ENCODE measurements at places on chromosomes 7 and 10.

DNA sequence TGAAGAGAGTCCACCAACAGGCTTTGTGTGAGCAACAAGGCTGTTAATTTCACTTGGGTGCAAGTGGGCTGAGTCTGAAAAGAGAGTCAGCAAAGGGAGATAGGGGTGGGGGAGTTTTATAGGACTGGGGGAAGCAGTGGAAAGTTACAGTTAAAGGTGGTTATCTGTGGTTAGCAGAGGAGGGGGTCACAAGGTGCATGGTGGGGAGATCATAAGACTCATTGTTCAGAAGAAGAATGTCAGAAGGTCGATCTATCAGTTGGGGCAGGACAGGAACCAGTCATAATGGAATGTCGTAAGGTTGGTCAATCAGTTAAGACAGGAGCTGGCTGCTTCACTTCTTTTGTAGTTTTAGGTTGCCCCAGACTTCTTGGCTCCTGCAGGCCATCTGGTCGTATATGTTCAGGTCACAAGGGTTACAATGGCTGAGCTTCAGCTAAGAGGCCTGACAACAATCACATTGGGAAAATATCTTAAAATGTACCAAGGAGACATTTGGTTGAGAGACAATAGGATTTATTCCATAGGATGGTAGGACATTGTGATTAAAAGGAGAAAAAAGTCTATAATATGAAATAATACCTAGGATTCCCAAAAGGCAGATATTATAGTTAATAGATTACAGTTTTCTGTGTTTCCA lies 356.4 kb downstream of the ANKRD7 start:
- H3K4me3 ChIP-seq: no peak overlapping the region
- H3K27ac ChIP-seq: no peak overlapping the region
- DNase-seq: no peak
- peaks cover under 1% of the 10 kb centered on the region for H3K36me3 ChIP-seq
- no peaks in the 10 kb centered on the region for H3K27me3 ChIP-seq
- no peaks in the 10 kb centered on the region for H3K4me1 ChIP-seq

DNA sequence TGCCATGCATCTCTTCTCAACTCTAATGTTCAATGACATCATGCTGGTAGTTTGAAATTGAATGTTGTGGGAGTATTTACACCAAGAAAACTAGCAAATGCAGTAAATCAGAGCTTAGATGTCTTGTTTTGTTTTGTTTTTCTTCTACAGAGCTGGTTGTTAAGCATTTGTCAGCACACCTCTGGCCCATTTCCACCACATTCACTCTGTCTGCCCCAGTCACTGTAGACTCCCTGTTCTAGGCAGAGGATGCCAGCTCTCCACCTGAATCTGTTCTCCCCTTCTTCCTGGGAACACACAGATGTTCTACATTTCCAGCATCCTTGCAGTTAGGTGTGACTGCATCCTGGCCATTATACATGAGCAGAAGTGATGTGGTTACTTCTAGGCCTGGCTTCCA lies 4.1 kb upstream of the ARHGAP22 start:
- DNase-seq: no peak
- peaks cover 1% of the 10 kb centered on the region for H3K27me3 ChIP-seq
- H3K27ac ChIP-seq: no peak overlapping the region

GRCh38 chr7:93006480-93007095 lies 111.2 kb downstream of the SAMD9 start:
- H3K36me3 ChIP-seq: no peaks in the 10 kb centered on the region
- no peak overlapping the region for H3K27ac ChIP-seq
- no peaks in the 10 kb centered on the region for H3K27me3 ChIP-seq
- H3K4me3 ChIP-seq: no peak overlapping the region
- no peaks in the 10 kb centered on the region for H3K4me1 ChIP-seq

- H3K27me3 ChIP-seq: peaks cover 2% of the 10 kb centered on the region
- H3K4me3 ChIP-seq: no peak overlapping the region
- DNase-seq: no peak
- no peaks in the 10 kb centered on the region for H3K36me3 ChIP-seq
Observed at GRCh38 chr10:112926906-112927688, 22.9 kb upstream of the TCF7L2 start.

All from H9 (cell line).